Vein endothelial cell (primary cell): ENCODE measurements at places on chromosomes 6 and 20. TPM values are rescaled to one million over a fixed set of nuclear protein-coding genes. Genes with fewer than 3 reads are reported as not detected.

Gene TGM3
- total RNA-seq = not detected in 2 replicates

Gene FNDC11
- total RNA-seq = 1.3 and 1.8 TPM in 2 replicates

Gene FRK
- under 0.01 and 0.10 TPM in 2 replicates for total RNA-seq

Gene SIRPB1
- total RNA-seq = 0.10 and 1.6 TPM in 2 replicates

Gene MAS1
- not detected in 2 replicates for total RNA-seq

Gene MARCKS
- 269 and 322 TPM in 2 replicates for total RNA-seq

Gene HLA-DRA
- total RNA-seq = not detected in 2 replicates

Gene SAMD5
- 1.3 and 8.8 TPM in 2 replicates for total RNA-seq

Gene RSPO4
- total RNA-seq = not detected in 2 replicates

Gene CHMP4B
- total RNA-seq = 51.3 and 51.7 TPM in 2 replicates

Gene OR2H2
- not detected in 2 replicates for total RNA-seq

Gene TRIM31
- not detected in 2 replicates for total RNA-seq

Gene GATA5
- not detected in 2 replicates for total RNA-seq

Gene HLA-DRB1
- total RNA-seq = 0.10 and 1.3 TPM in 2 replicates

Gene MBOAT1
- total RNA-seq = 2.3 and 3.3 TPM in 2 replicates

Gene VSTM2L
- 0.29 and 0.33 TPM in 2 replicates for total RNA-seq

Gene CST7
- not detected in 2 replicates for total RNA-seq

Gene TMC2
- total RNA-seq = not detected in 2 replicates

Gene PNPLA1
- not detected in 2 replicates for total RNA-seq

Gene ZSCAN23
- 0.33 and 1.8 TPM in 2 replicates for total RNA-seq

Gene KIAA0408
- total RNA-seq = under 0.01 and 0.29 TPM in 2 replicates

Gene SCAF8
- 35.1 and 38.5 TPM in 2 replicates for total RNA-seq

Gene TSPO2
- total RNA-seq = not detected in 2 replicates
